ENCODE measurements at places on chromosomes 5 and 9. TPM values are rescaled to one million over a fixed set of nuclear protein-coding genes. Genes with fewer than 3 reads are reported as not detected.

RNF180 gene
- total RNA-seq: 0.11 TPM

RELL2 gene
- total RNA-seq: 8.3 TPM

CSF2 gene
- not detected for total RNA-seq

PALM2AKAP2 gene
- total RNA-seq: 1.8 TPM

PCDHA10 gene
- total RNA-seq: not detected

RUFY1 gene
- total RNA-seq: 28.6 TPM

PIP5KL1 gene
- total RNA-seq: not detected

ENC1 gene
- total RNA-seq: 69.9 TPM

FYB1 gene
- total RNA-seq: not detected

WWC1 gene
- total RNA-seq: 17.9 TPM

Data from HepG2 (cell line).